ENCODE measurements at places on chromosomes 6 and 20.

DNA sequence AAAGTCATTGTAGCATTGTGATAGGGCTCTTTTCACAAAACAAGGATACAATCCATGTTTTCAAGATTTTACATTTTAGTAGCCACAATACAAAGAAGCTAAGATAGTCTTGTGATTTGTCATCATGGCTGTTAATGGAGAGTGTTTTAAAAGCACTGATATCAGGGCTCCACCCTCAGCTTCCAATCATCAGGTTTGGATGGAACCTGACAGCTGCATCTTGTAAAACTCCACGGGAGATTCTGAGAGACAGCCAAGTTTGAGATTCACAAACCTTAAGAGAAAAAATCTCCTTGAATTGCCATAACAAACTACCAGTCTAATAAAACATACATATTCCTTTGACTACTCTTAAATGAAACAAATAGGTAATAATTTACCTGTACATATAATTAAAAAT lies 280.2 kb downstream of the ESR1 start:
- no peak for DNase-seq

GRCh38 chr20:43959079-43959919 lies 44.6 kb downstream of the TOX2 start:
- DNase-seq, result no peak

DNA sequence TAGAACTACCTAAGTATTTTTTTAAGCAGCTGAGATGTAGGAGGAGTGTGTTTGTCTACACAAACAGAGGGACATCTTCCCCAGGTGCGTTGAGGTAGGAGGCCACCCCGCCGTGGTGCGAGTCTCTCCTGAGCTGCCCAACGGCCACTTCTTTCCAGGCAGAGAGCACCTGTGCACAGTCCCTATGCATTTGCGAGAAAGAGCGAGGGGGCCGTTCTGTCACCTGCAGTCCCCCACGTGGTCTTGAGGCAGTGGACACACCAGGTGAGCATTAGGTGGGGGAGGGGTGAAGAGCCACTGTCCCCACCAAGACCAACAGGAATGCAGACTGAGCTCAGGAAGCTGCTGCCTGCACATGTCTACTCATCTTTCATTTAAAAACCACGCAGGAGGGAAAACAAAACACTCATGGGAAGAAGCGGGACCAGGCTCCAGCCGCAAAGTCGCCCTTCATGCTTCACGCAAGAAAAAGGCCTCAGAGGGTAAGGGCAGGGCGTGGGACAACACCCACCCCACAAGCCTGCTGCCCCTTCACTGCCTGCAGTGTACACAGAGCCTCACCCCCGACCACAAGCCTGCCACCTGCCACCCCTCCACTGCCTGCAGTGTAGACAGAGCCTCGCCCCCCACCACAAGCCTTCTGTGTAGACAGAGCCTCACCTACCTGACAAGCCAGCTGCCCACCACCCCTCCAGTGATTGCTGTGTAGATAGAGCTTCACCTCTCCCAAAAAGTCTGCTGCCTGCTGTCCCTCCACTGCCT lies 142.0 kb downstream of the DLL1 start:
- DNase-seq, result no peak

DNA sequence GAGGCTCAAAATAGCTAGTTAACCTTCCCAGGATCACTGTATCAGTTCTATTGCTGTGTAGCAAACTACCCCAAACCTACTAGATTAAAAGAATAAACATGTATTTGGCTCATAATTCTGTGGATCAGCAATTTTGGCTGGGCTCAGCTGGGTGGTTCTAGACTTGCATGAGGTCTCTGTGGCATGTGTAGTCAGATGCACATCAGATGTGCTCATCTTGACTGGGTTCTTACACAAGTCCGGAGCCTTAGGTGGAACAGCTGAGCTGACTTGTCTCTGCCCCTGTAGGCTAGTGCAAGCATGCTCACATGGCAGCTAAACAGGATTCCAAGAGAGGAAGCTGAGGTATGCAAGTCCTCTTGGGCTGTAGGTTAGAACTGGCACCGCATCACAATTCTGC lies 173.2 kb upstream of the PRND start:
- no peak for DNase-seq

- no peak for DNase-seq
These were observed 88.9 kb upstream of the NT5E start for GRCh38 chr6:85360794-85361642.

All from cortex of kidney (tissue), 1 donor.